ENCODE measurements at places on chromosomes 11 and 22. TPM values are rescaled to one million over a fixed set of nuclear protein-coding genes. Genes with fewer than 3 reads are reported as not detected.

TMEM86A gene
- total RNA-seq, result 4.2 TPM

DDI1 gene
- total RNA-seq, result not detected

CASP5 gene
- total RNA-seq, result not detected

IL10RA gene
- 1.2 TPM for total RNA-seq

CPT1B gene
- 3.4 TPM for total RNA-seq

CRYBA4 gene
- not detected for total RNA-seq

OR51E1 gene
- total RNA-seq, result 0.25 TPM

P2RY2 gene
- total RNA-seq, result not detected

PKNOX2 gene
- total RNA-seq, result 5.4 TPM

PNPLA5 gene
- 0.25 TPM for total RNA-seq

EFCAB6 gene
- total RNA-seq, result 7.6 TPM

PHF21B gene
- 6.1 TPM for total RNA-seq

ALDH3B1 gene
- total RNA-seq, result 0.49 TPM

SERPING1 gene
- total RNA-seq, result 11.3 TPM

MS4A6E gene
- not detected for total RNA-seq

MOB2 gene
- total RNA-seq, result 12.8 TPM

SRPRA gene
- total RNA-seq, result 10.1 TPM

KRTAP5-11 gene
- not detected for total RNA-seq

TRIM29 gene
- 0.25 TPM for total RNA-seq

GPR83 gene
- 0.98 TPM for total RNA-seq

NCAM1 gene
- total RNA-seq, result 514 TPM

WNT7B gene
- 2.7 TPM for total RNA-seq

NRGN gene
- total RNA-seq, result 1.5 TPM

HBB gene
- total RNA-seq, result 155 TPM

DBX1 gene
- not detected for total RNA-seq

APOL3 gene
- total RNA-seq, result 1.2 TPM

CLDN5 gene
- 56.1 TPM for total RNA-seq

OR2AT4 gene
- not detected for total RNA-seq

PRODH gene
- total RNA-seq, result 0.74 TPM

OR5F1 gene
- not detected for total RNA-seq

FAM180B gene
- 0.25 TPM for total RNA-seq

SCGB1A1 gene
- total RNA-seq, result not detected

RASSF10 gene
- 2.7 TPM for total RNA-seq

TMPRSS4 gene
- total RNA-seq, result 0.74 TPM

APOA5 gene
- total RNA-seq, result not detected

SCN4B gene
- total RNA-seq, result 6.4 TPM

PGA5 gene
- total RNA-seq, result not detected

PHF5A gene
- total RNA-seq, result 25.6 TPM

FAR1 gene
- total RNA-seq, result 59.3 TPM

ZNF214 gene
- 10.1 TPM for total RNA-seq

POLR2F gene
- total RNA-seq, result 53.4 TPM

TSPAN18 gene
- total RNA-seq, result 19.9 TPM

DDTL gene
- total RNA-seq, result not detected

C11orf91 gene
- total RNA-seq, result not detected

SLC22A12 gene
- total RNA-seq, result not detected

BRSK2 gene
- 31.7 TPM for total RNA-seq

COX8A gene
- 208 TPM for total RNA-seq

All from temporal lobe (tissue), 4 donors.